ENCODE measurements at places on chromosomes 3 and 15. TPM values are rescaled to one million over a fixed set of nuclear protein-coding genes. Genes with fewer than 3 reads are reported as not detected.

The C3orf70 gene
- total RNA-seq, result 26.3 TPM

The DGKG gene
- 10.6 TPM for total RNA-seq

The PRRT3 gene
- 4.1 TPM for total RNA-seq

The TP63 gene
- 0.63 TPM for total RNA-seq

The ATP13A5 gene
- total RNA-seq, result 0.63 TPM

The VPS33B gene
- total RNA-seq, result 13.5 TPM

The ATG3 gene
- total RNA-seq, result 45.4 TPM

The CORO2B gene
- 52.9 TPM for total RNA-seq

The CP gene
- total RNA-seq, result 0.94 TPM

The GABRR3 gene
- total RNA-seq, result not detected

The SLC24A5 gene
- total RNA-seq, result not detected

The CIB2 gene
- total RNA-seq, result 18.8 TPM

The APOD gene
- total RNA-seq, result 3.8 TPM

The PSTPIP1 gene
- total RNA-seq, result not detected

The CHRNA3 gene
- 0.31 TPM for total RNA-seq

The MAP6D1 gene
- 5.6 TPM for total RNA-seq

The GABRB3 gene
- 135 TPM for total RNA-seq

The CLPX gene
- 66.7 TPM for total RNA-seq

The A4GNT gene
- total RNA-seq, result not detected

The VIPR1 gene
- total RNA-seq, result 0.31 TPM

The GOLGA8R gene
- 1.6 TPM for total RNA-seq

The CPN2 gene
- total RNA-seq, result not detected

The DBR1 gene
- 28.2 TPM for total RNA-seq

The CEP70 gene
- total RNA-seq, result 69.5 TPM

The WHAMM gene
- total RNA-seq, result 4.1 TPM

The KIF7 gene
- total RNA-seq, result 10.6 TPM

The GOLGA8T gene
- 0.31 TPM for total RNA-seq

The OR5H15 gene
- total RNA-seq, result not detected

The SCG5 gene
- 134 TPM for total RNA-seq

The CFAP44 gene
- total RNA-seq, result 5.9 TPM

The PIGZ gene
- total RNA-seq, result 9.1 TPM

The SLC12A8 gene
- 6.9 TPM for total RNA-seq
